ENCODE measurements at places on chromosomes 2 and 18. TPM values are rescaled to one million over a fixed set of nuclear protein-coding genes. Genes with fewer than 3 reads are reported as not detected.
A peak's percentile ranks its signal among the peaks of the same experiment; 100 is the strongest.

DNA sequence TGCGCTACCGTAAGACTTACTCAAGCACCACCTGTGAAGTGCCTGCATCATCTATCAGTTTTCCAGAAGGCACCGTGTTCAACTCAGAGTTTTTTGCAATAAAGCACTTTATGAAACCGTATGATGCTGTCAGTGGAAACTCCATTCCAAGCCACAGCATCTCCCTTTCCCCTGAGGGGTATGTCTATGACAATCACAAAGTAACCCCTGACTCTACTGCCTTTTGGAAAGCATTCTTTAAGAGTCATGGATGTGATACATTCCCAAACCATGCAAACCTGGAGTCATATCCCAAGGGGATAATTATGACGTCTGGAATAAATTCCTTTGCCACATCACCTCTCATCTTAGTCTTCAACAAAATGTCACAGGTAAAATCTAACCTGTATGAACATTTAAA is 39.2 kb downstream of the UNC50 start:
- no peak for DNase-seq

DNA sequence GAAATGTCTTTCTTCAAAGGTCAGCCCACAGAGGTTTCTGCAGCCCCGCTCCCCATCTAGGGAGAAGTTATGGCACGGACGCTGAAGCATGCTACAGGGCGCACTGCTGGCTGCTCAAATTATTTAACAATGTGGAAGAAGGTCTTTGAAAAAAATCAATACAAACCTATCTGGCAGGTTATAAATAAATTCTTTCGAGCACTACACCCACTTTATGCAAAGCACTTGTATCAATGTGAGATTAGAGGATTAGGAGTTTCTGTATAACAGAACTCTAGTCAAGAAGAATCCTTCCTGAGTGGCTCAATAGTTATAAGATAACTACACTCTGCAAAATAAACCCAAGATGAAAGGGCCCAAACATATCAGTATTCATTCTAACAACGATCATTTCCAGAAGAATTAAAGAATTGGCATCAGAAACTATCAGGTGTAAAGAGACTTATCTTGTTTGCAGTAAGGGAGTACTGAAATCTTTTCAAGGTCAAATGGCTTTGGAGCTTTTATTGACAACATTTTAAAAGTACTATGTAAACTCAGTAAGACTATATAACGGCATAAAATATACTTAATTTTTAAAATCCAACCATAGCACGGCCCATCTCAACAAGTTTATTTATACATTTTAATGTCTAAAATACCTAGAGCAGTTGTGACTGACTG is 103.0 kb upstream of the DNMT3A start:
- DNase-seq, result no peak

- no peak for DNase-seq
These were observed 204.1 kb upstream of the HAAO start for GRCh38 chr2:42996528-42996927.

- DNase-seq, result no peak
These were observed 489.1 kb downstream of the STK39 start for GRCh38 chr2:167758292-167758691.

DNA sequence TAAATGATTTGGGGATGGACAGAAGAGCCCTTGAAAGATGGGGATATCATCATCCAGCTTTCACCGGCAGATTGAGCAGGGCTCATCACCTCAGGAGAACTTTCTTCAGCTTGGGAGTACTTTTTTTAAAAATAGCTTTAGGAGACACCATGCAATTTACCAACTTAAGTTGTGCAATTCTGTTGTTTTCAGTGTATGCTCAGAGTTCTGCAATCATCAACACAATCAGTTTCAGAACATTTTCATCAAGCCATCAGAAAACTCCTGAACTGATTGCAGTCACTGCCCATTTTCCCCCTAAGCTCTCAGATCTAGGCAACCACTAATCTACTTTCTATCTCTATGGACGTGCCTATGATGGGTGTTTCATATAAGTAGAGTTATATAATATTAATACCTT is 117.7 kb downstream of the CRIM1 start:
- DNase-seq, result no peak

- DNase-seq, result no peak
These were observed 54.8 kb downstream of the RAPGEF4 start for GRCh38 chr2:172790404-172790803.

DNA sequence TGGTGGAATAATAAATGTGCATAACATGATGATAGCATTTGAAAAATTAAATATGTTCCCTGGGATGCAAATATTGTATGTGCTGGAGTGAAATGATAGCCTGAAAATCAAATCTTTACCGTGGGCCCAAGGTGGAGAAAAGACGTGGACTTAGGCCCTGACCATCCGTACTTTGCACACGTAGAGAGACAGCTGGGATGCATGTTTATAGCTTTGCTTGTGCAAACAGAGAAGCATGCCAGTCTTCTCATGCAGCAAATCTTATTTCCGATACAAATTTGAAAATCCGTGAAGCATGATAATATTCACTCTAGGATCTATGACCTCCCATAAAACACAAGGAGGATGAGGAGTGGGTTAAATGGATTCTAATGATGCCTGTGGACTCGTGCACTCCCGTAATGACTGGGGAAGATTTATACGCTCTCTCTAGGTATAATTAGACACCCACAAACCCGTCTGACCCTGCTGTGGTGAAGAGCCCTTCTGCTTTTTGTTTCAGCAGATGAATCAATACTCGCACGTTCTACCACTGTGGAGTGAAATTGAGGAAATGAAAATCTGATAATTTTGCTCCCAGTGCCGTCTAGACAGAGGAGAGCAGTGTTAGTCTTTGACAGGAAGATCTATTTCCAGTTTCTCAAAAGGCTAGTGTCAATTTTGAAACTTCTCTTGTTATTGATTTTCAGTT is 810.3 kb upstream of the SALL3 start:
- DNase-seq, result no peak

- peak; percentile 19 for DNase-seq
These were observed 98.7 kb downstream of the ACVR1 start for GRCh38 chr2:157777427-157777826.

DNA sequence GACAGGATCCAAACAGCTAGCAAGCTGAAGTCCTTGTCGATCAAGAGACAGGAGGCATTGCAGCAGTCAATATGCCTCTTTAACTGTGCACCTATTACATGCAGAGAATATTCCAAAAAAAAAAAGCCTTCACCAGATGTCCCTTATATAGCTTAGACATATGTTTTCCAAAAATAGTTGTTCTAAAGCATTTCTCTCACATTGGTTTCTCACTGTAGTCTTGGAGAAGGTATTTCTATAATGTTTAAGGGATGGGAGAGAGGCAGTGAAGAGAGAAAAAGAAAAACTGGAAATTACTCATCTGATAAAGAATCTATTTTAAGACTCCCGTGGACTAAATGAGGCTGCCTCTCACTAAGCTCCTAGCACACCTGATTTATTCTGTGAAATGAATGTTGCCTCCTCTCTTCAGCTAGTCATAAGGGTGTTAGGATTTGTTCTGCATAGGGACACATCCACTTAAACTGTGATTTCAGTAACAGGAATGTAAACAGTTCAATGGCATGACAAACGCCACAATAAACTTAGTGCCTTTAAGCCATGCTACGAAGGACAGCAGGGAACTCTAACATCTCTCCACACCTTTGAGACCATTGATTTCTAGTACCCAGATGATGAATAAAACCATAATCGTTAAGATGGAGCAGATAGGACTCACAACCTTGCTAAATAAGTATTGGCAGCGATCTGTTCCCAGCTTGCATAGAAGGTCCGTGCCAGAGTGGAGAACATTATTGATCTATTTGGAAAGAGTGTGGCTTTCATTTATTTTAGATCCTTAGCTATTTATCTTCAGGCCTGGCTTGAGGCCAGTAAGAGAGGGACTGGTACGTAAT is 98.6 kb upstream of the NCK2 start:
- DNase-seq, result no peak

DNA sequence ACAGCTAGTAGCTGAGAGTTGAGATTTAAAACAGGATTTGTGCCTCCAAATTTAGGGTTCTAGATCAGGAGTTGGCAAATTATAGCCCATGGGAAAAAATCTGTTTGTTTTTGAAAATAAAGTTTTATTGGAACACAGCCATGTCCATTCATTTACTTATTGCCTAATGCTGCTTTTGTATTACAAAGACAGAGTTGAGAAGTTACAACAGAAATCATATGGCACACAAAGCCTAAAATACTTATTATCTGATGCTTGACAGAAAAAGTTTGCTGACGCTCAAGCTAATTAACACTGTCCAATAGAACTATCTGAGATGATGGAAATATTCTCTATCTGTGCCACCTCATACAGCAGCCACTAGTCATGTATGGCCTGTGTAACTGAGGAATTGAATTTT is 229.1 kb upstream of the RASGRP3 start:
- DNase-seq, result no peak

DNA sequence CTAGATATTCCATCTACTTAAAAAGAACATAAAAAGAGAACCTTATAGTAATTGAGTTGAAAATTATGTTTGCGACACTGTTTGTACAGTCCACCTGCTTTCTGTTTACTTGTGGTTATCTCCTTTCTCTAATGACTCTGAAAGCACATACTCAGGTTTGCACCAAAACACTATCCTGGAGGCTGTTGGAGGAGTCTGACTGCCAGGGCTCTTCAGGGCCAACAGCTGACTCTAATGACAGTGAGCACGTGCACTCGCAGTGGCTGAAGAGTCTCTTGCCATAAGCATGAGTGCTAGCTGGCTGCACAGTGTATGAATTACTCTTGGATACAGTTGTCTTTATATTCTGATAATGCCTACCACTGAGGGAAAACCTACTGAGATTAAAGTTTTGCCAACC is 16.7 kb upstream of the GLS start:
- DNase-seq, result no peak

GRCh38 chr2:107001964-107002696 is 116.2 kb upstream of the ST6GAL2 start:
- DNase-seq, result no peak

DNA sequence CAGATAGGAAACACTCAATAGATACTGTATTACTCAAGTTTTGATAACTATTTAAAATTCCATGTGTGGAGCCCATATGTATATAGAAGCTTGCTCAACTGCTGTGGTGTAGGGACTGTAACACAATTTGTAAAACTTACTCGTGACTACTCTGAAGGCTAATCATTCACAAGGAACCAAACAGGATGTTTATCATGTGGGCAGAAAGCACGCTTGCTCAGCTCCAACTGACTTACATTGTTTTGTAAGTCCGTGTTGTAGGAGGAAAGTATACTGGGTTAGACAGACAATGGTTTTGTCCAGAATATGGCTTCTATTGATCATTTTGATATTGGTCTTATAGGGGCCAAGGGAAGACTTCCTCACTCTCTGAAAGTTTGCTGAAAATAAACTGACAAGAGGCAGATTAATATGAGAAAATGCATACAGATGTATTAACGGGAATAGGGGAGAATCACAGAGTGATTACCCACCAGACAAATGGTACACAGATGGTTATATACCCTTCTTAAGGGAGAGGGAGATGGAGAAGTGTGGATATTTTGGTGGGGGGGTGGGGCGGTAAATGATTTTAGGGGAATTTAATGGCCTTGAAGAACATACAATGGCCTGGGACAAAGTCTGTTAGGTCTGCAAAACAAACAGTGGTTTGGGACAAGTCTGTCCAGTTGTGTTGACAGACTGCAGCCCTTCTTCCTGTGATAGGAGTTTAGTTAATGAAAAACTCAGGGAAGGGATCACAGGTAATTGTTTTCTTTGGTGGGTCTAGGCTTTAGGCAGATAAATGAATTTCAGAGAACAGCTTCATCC is 259.3 kb upstream of the SP5 start:
- no peak for DNase-seq

DNA sequence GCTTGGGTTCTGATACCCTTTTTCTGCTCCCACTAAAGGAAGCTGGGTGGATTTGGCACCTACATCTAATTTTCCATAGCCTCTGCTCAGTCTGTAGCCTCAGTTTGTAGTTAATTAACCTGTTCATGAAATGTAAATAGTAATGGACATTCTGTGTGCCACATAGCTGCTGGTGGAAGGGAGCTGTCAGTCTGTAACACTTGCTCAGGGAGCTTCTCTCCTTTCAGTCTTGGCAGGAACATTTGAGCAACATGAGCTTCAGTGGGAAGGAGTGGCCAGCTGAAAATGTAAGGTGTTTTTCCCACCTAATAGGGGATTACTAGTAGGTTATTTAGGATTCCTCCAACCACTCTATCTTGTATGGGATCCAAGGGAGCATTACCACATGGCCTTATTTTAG is 203.4 kb downstream of the ASXL3 start:
- DNase-seq, result no peak

- no peak for DNase-seq
These were observed 91.0 kb downstream of the TMEM185B start for GRCh38 chr2:120132190-120132589.

DNA sequence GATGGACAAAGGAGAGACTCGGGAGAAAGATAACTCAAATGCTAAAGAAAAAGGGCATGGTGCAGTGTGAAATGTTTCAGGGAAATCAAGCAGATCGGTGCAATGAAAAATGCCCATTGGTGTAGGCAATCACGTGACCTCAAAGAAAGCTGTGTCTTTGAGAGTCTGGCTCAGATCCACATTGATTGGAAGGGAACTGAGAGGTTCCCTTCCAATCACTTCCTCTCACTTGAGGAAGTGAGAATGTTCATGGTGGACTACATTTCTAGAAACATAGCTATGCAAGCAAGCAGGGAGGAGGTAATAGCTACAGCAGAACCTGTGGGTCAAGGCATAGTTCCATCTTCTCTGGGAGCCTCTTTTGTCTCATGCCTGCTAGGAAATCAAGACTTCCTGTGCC is 187.4 kb downstream of the LPIN1 start:
- no peak for DNase-seq

- no peak for DNase-seq
These were observed 61.4 kb downstream of the SOS1 start for GRCh38 chr2:39059366-39059952.

GRCh38 chr2:114022360-114023085 is 132.6 kb downstream of the ACTR3 start:
- no peak for DNase-seq

DNA sequence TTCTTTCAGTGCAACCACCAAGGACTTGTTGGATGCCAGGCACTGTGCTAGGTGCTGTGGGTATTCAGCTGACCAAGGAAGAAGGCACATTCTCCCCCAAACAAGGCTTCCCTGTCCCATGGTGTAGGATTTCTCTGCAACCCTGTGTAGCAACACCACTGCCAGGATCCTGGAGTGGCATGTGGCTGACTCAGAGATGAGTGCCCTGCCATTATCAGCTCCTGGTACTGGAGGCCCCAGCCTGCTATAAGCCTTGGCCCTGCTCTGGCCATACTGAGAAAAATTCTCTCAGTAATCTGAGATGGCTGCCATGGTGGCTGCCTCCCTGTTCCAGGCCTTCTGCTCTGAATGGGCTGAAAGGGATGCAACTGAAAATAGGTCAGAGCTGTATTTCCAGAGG is 4.3 kb downstream of the SMYD5 start:
- DNase-seq, result no peak

- no peak for DNase-seq
These were observed 20.3 kb downstream of the SEC11C start for GRCh38 chr18:59159986-59160385.

- DNase-seq, result no peak
These were observed 362.2 kb upstream of the NXPH2 start for GRCh38 chr2:139142252-139142880.

ACKR3 gene
- 0.42 TPM for total RNA-seq

TRIB2 gene
- total RNA-seq, result 6.3 TPM

RNU2-63P gene
- 32.9 TPM for total RNA-seq

KHK gene
- total RNA-seq, result 12.4 TPM

AGPS gene
- total RNA-seq, result 70.1 TPM

TCF4 gene
- 1.8 TPM for total RNA-seq

All from activated T-helper 1 cell treated with anti-CD3 and anti-CD28 coated beads, Interleukin-12 subunit alpha, Interleukin-12 subunit beta, Interleukin-2, Interleukin-4 antibody, amounts not matched to agents 30 ng/mL and 10 ng/mL and 1 ng/mL, durations not matched to agents 14 hours and 24 hours and 36 hours (primary cell).